ENCODE measurements at places on chromosomes 2 and 18.

DNA sequence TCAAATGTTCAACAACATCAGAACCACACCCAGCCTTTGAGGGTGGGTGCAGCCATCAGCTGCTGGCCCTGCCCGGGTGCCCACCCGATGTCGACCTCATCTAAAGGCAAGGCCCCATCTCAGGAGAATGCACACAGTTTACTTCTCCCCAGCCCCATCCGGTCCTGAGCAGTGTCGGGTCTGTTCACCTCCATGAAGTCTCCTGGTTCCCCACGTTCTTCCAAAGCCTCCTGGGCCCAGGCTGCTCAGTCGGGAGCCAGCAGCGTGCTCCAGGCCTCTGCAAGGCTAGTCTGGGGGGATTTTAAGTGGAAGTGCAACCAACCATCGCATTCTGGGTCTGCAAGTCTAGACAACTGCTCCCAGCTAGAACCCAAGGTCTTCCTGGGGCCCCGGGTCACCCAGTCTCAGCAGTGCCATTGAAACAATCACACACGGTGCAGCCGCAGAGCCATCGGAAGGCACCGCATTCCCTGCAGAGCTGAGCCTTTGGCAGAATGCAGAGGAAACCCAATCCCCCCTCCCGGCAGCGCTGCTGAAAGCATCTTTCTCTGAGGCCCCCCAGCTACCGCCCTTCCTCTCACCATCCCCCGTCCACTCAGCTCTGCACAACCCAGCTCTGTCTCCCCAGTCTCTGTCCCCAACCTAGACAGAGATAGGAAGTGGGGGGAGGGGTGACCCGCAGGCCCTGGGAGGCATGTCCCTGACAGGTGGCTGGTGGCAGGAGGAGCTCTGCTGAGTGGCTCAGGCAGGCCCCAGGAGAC lies 8.5 kb downstream of the ESPNL start:
- no peak for DNase-seq

DNA sequence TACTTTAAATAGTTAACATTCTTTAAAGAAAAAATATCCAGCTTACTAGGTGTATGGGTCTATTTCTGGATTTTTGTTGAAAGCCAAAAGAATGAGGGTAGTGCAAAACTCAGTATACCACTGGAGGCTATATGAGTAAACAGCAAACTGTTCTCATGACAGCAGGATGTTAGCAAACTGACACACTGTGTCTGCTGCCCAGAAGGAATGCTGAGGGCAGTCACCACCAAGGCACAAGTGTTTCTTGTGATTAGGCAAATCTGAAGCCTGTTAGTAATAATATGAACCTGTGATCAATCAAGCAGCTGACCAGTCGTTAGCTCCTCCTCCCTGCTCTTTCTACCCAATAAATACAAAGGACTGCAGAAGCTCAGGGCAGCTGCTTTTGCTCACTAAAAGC lies 50.5 kb upstream of the SULT1C3 start:
- no peak for DNase-seq

DNA sequence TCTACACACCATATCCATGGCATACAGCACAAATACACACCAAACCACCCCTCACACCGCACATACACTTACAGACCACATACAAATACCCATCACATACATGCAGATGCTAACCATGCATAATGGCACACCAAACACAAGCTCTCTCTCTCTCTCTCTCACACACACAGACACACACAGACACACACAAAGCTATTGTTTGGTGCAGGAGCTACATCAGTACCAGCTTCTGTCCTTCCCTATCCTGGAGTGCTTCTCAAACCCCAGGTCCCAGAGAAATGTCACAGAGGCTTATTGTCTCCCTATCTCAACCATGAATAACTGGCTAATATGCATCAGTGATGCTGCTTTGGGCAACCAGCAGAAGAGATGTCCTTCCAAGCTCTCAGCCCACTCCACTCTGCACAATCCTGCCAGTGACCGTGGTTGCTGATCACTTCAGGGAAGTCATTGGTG lies 36.5 kb upstream of the ST3GAL5 start:
- DNase-seq, result no peak

DNA sequence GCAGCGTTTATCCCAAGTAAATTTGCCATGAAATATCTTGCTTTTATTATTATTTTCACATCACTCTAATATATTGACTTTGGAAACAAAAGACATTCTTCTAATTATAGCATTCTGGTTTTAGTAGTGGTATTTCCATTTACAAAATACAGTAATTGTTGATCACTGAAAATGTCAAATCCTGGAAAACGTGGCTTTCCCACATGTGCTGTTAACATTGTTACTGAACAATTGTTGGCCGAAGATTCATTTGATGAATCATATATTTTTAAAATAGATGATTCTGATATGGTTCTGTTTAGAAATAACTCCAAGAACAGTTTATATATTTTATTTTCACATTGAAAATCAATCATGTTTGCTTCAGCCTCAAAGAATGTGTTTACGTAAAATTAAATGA lies 32.9 kb downstream of the SP140 start:
- no peak for DNase-seq

DNA sequence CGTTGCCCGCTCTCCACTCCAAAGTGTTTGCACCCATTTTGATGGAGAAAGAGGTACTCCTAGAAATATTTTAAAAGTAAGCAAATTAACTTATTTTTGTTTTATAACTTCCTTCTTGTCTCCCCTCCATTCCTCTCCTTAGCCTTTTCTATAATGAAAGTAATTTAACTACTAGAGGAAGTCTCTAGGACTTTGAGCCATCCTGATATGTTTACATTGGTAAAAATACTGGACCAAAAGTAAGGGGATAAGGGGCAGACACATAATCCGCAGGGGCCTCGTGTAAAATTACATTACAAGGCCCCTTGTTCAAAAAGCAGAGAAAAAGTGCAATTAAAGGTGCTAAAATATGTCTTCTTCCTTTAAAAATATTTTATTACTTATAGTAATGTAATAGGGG lies 55.4 kb downstream of the MYOM1 start:
- no peak for DNase-seq

DNA sequence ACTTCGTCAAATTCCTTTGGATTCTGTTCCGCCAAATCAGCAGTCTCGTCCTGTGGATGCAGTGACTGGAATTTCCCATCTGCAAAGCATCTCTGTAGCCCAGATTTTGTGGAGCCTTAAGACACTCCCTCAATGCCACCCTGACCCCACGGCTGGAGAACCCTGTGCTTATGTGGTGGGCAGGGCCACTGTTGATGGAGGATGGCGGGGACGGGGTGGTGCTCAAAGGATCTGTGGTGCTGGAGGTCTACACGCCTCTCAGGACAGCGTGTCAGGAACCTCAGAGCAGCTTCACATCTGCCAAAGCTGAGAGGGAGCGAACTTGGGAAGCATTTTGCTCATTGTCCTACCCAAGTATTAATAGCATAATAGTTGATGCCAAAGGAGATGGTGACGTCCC lies 200.1 kb downstream of the MGAT5 start:
- DNase-seq, result no peak

GRCh38 chr2:96856776-96857666 lies 795 bp downstream of the ANKRD39 start:
- no peak for DNase-seq

DNA sequence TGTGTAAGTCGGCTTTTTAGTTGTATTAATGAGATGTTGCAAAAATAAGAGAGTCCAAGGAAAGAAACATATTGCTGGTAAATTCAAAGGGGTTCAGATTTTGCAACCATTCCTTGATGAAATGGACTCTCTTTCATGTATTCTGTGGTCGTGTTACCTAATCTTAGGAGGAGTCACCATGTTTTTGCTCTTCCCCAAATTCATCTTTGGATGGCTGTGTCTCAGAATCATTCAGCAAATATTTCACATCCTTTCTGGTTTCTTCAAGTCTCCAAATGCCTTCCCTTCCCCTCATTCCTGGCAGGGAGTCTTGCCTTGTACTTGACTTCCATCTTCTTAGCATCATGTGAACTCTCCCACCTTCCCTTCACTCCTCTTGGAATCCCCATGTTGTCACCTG lies 66.1 kb downstream of the PTPRM start:
- no peak for DNase-seq

DNA sequence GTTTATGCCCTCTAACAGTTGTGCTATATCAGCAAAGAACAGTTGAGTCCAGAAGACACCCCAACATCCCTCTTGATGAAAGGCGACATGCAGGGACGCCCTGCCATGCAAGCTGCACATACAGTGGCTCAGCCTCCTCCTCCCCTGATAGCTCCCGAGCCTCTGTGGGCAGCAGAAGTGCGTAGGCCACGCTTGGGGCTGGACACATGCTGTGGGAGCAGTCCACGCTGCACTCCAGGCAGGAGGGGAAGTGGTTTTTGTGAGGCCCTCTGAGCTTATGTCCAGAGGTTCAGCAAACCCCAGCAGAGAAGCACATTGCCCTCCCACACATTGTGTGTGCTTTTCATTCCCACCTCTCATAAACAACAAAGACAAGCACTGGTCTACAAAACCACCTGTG lies 162.1 kb downstream of the SEPTIN10 start:
- no peak for DNase-seq

DNA sequence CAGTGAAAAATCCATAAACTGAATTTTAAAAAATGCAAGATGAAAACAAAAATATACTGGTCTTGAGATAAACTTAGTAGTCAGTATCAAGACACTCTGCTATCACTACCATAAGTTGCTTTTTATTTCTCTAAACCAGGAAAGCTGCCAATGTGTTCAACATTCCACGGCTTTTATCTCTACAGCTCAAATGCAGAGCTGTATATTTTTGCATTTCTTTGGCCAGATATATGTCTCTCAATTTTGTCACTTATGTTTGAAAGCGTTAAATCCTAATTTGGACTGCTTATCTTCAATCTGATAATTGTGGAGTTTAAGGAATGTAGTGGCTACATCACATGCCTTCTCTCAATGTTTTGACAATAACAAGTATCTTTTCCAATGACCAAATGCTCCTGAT lies 609.5 kb downstream of the EPHA4 start:
- no peak for DNase-seq

DNA sequence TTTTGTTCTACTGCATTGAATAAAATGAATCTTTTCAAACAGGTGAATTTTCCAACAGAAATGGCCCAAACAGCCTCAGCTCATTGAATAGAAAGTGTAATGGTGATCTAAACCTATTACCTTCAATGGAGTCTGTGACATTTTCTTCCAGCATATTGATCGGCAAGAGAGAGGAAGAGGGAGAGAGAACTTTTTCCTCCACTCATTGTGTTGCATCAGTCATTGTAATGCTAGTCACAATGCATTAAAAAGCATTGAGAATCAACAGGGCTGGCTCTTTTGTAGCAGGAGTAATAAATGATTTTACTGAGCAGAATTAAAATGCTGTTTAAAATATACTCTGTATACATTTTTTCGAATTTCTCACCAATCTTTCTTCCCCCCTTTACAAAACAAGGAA lies 1794.5 kb upstream of the CELF4 start:
- DNase-seq, result no peak

- no peak for DNase-seq
These were observed 63.5 kb upstream of the THOC1 start for GRCh38 chr18:331221-331821.

- no peak for DNase-seq
These were observed 166.3 kb downstream of the NRP2 start for GRCh38 chr2:205848601-205849000.

GRCh38 chr2:239438995-239439753 lies 38.4 kb upstream of the HDAC4 start:
- DNase-seq, result no peak

GRCh38 chr2:238130111-238130695 lies 8.3 kb upstream of the KLHL30 start:
- no peak for DNase-seq

- no peak for DNase-seq
These were observed at the start of gene CASP10 for GRCh38 chr2:201182650-201183364. Gene CASP10, plus strand, starts transcription at chr2:201183141. Its CDS starts 2,637 bp downstream, at chr2:201185778.

GRCh38 chr2:69975853-69976462 lies 14.5 kb upstream of the ASPRV1 start:
- DNase-seq, result no peak

GRCh38 chr2:72914589-72915319 lies 2.6 kb upstream of the EMX1 start:
- no peak for DNase-seq

- no peak for DNase-seq
These were observed 631.8 kb upstream of the RAB6C start for GRCh38 chr2:129347486-129348217.

GRCh38 chr2:169977530-169977929 lies 150.3 kb downstream of the UBR3 start:
- DNase-seq, result no peak

GRCh38 chr18:77442393-77442792 lies 192.7 kb downstream of the GALR1 start:
- DNase-seq, result no peak

DNA sequence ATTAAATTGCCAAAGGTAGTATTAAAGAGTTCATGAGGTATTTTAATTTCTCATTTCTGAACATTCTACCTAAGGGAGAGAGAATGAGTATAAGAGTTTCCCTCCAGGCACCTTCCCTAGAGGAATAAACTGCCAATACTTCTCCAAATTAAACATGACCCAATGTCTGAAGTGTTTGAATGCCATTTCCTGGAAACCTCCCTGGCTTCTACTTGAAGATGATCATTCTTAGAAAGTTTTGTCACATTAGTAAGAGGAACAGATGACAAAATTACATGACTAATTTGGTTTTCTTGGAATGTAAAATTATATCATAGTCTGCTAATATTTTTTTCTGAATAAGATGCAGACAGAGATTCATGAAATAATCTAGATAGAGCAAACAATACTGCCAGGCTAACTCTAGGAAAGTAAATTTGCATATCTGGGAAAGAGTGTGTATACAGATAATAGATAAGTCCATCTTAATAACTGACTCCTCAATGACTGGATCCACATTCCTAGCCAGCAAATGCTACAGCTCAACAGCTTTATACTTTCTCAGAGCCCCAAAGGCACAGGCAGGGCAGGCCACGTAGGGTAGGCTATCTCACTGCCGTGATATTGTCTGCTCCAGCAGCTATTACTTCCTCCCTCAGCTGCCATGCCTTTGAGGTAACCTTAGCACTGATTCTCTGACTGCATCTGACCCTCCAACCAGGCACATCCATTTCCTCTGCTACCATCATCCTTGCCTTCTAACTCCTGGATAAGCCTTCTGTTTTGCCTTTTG lies 630.8 kb upstream of the PIK3C3 start:
- DNase-seq, result no peak

DNA sequence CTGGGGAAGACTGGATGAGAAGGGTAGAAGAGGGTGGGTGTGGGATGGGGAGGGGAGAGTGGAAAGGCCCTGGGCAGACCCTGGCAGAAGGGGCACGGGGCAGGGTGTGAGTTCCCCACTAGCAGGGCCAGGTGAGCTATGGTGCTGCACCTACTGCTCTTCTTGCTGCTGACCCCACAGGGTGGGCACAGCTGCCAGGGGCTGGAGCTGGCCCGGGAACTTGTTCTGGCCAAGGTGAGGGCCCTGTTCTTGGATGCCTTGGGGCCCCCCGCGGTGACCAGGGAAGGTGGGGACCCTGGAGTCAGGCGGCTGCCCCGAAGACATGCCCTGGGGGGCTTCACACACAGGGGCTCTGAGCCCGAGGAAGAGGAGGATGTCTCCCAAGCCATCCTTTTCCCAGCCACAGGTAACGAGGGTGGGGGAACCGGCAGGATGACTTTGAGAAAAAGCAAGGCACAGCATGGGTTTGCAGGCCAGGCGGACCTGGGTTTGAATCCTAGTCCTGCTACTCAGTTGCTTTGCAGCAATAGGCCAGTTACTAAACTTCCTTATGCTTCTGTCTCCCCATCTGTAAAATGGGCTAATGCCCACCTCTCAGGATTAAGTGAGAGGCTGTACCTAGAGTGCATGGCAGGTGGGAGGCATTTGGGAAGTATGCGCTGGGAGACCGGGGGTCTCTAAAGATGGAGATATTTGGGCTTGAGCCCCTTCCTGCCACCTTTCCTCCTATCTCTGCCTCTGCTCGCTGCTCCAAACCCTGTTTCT lies at the start of gene INHA:
INHA (plus strand) TSS at position 74 of the 765 bp plus-strand sequence; CDS start at position 139, 65 bp downstream.
- DNase-seq, result no peak
